Caco-2 (cell line): ENCODE measurements at places on chromosomes 16 and 17. TPM values are rescaled to one million over a fixed set of nuclear protein-coding genes. Genes with fewer than 3 reads are reported as not detected.

SDR42E2 gene
- not detected in 2 replicates for total RNA-seq

NXPH3 gene
- 1.7 and 2.0 TPM in 2 replicates for total RNA-seq

CFAP119 gene
- total RNA-seq: 4.0 and 4.5 TPM in 2 replicates

KRT33A gene
- total RNA-seq: not detected in 2 replicates

TMIGD1 gene
- not detected in 2 replicates for total RNA-seq

DNA sequence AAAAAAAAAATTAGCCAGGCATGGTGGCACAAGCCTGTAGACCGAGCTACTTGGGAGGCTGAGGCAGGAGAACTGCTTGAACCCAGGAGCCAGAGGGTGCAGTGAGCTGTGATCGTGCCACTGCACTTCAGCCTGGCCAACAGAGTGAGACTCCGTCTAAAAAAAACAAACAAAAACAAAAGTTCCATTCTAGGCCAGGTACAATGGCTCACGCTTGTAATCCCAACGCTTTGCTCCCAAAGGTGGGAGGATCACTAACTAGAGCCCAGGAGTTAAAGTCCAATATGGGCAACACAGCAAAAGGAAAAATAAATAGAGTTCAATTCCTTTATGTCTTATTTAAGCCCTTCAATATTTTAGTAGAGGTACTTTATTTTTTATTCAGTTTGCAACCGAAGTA lies 47.5 kb downstream of the CNOT1 start:
- DNase-seq: no peak

- DNase-seq: peak; percentile 77
Measured at GRCh38 chr17:48626245-48627117, at the start of gene HOXB9. TSS of gene HOXB9 (minus strand) at chr17:48626358. CDS start at chr17:48626269, 89 bp downstream.

DNA sequence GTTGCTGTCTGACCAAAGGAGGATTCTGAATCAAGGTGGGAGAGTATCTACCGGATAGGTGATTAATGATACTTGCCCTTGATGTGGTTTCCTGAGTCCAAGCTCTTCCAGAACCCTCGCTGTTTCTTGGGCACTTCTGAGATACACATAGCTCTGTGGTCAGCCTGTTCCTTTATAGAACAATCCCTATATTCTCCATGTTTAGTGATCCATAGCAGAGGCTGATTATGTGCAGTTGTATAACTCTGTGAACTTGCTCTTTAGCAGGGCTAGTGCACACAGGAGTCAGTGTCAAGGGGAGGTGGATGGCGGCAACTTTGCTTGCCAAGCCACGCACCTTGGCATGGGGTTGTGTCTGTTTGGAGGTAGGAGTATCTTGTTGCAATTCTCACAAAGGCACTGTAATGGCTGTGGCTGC lies 36.1 kb downstream of the ARL4D start:
- DNase-seq: no peak

DNA sequence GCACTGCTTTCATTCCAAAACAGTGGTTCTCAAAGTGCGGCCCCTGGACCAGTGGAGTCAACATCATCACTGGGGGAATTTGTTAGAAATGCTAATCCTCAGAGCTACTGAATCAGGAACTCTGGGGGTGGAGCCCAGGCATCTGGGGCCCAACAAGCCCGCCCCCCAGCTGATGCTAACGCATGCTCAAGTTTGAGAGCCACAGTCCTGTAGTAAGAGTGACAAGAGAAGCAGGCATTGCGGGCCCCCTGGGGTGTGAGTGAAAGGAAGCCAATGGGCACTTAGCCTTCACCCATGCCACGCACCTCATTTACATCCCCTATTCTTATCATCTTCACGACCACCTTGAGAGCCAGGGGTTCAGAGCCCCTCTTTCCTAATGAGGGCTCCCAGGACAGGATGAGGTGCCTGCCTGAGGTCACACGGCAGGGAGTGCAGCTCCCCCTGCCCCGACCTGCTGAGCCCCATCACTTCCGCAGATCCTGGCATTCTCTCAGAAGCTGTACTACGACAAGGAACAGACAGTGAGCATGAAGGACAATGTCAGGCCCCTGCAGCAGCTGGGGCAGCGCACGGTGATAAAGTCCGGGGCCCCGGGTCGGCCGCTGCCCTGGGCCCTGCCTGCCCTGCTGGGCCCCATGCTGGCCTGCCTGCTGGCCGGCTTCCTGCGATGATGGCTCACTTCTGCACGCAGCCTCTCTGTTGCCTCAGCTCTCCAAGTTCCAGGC lies 9.1 kb downstream of the CA4 start:
- no peak for DNase-seq

- peak; percentile 84 for DNase-seq
Measured at GRCh38 chr17:72466199-72466598, 345.4 kb downstream of the SOX9 start.

- no peak for DNase-seq
Measured at GRCh38 chr17:73292031-73292531, 19.7 kb downstream of the CDC42EP4 start.

- DNase-seq: no peak
Measured at GRCh38 chr16:72409423-72409822, 237.5 kb upstream of the PMFBP1 start.

DNA sequence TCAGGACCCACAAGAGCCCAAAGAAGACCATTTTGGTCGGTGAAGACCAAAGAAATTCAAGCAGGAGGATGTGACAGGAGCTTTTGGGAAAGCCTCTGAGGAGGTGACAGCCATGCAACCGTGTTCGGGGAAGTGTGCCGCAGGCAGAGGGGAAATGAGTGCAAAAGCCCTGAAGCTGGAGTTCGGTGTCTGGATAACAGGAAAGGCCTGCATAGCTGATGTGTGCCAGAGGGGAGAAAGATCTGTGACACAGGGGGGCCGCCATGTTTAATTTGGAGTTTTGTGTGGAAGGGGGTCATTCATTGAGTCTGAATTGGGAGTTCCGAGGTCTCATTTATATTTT lies 870 bp upstream of the ZC3H7A start:
- DNase-seq: no peak

DNA sequence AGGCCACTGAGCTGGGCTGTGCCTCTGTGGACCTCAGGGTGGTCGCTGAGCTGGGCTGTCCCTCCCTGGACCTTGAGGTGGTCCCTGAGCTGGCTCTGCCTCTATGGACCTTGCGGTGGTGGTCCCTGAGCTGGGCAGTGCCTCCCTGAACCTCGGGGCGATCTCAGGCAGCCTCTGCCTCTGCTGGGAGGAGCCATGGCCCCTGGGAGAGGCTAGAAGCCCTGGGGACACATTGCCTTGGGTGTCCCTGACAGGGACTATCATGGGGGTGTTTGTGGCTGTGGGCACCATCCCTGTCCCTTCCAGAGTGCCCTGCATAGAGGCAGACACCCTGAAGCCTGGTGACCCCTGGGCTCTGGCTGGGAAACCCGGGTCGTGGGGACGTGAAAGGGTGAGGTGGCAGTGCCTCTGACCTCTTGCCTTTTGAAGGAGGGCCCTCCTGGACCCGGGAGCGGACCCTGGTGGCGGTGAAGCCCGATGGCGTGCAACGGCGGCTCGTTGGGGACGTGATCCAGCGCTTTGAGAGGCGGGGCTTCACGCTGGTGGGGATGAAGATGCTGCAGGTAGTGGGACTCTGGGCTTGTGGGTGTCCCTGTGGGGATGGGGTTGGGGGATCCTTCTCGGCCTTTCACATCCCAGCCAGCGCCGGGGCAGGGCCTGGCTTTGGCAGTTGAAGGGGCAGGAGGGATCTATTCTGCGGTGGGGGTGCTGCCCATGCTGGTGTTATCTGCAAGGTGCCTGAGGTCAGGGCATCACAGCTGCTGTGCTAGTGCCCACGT lies 1.8 kb downstream of the NME4 start:
- no peak for DNase-seq

- DNase-seq: no peak
Measured at GRCh38 chr16:64993464-64993863, 128.4 kb downstream of the CDH11 start.

DNA sequence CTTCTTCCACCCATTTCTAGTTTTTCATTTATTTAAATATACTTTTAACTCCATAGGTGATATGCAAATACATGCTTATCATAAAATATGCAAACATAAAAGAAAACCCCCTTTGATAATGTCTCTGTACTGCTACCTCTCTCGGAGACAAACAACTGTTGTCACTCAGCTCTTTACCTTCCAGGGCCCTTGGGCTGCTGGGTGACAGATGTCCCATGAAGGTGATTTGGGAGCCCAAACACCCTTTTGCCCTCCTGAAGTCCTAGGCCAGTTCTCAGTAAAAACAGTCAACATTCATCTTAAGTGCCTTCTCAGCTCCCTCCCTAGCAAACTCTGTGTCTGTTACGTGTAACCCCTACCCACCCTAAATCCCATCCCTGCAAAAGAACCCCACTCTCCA lies 37.5 kb downstream of the CHD9 start:
- no peak for DNase-seq

DNA sequence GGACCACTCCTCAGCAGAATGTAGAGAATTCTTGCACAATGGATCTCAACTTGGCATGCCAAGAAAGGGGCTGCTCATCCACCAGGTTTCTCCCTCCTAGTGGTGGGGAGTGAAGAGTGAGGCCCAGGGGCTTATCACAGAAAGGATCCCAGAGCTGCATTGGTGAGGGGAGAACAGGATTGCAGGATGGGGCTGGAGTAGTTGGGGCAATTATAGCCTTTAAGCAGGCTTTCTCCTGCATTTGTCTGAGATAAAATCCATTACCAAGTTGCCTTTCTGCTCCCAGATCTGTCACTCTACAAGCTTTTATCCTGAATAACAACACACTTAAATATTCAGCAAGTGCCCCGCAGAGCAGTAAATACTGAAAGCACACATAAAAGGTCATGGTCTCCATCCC lies 130.8 kb upstream of the CES5A start:
- no peak for DNase-seq

- no peak for DNase-seq
Measured at GRCh38 chr17:79875511-79875910, 36.3 kb upstream of the CBX4 start.

- no peak for DNase-seq
Measured at GRCh38 chr16:72727565-72727964, 320.4 kb downstream of the ZFHX3 start.

DNA sequence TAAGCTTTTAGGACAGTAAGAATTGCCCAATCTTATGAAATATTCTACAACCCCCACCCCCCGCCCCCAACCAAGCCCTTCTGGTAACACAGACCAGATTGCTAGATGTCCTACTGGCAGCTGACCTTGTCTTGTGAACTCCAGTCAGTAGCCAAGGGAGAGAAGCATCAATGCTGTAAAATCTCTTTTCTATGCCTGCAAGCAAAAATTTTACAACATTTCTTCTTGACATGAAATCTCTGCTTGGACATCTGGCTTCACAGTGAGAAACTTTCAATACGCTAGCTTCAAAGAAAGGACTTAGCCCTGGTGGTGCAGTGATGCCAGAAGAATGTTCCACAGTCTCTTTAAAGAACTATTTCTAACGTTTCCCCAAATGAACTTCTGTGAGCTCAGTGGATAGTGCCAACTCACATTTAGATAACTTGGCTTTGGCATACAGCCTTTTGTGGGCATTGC lies 169.3 kb upstream of the AXIN2 start:
- no peak for DNase-seq

GRCh38 chr16:48526958-48527331 lies 83.0 kb downstream of the N4BP1 start:
- DNase-seq: no peak

- no peak for DNase-seq
Measured at GRCh38 chr16:26457882-26458281, 608.8 kb upstream of the C16orf82 start.

GRCh38 chr16:89581861-89582563 lies 6.5 kb downstream of the CPNE7 start:
- DNase-seq: no peak

DNA sequence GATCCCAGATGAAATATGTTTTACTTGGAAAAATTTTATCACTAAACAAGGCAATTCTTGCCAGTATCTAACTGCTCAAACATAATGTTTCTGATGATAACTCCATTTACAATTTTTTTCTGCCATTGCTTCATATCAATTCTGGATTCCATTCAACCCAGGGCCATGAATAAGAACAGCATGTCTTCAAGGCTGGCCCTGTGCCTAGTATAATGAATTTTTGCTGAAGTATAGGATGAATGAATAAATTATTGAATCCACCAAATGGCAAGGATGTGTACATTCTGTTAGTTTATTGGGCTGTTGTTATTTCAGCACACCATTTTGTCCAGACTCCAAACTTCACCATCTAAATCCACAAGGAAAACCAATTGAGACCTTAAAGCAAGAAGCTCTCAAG lies 414.7 kb downstream of the HS3ST3B1 start:
- no peak for DNase-seq

DNA sequence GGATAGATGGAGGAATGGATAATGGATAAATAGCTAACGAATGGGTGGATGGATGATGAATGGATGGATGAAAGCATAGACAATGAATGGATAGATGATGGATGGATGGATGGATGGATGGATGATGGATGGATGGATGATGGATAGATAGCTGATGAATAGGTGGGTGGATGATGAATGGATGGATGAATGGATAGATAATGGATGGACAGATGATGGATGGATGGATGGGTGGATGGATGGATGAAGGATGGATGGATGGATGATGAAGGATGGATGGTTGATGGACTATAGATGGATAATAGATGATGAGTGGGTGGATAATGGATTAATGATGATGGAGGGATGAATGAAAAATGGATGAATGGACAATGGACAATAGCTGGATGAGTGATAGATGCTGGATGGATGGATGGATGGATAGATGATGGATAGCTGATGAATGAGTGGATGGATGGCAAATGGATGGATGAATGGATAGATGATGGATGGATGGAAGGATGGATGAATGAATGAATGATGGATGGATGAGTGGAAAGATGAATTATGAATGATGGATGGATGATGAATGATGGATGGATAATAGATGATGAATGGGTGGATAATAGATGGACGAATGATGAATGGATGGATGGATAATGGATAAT lies 239.8 kb downstream of the KATNIP start:
- DNase-seq: no peak

GRCh38 chr17:21031756-21032396 lies 10.9 kb downstream of the USP22 start:
- DNase-seq: no peak

DNA sequence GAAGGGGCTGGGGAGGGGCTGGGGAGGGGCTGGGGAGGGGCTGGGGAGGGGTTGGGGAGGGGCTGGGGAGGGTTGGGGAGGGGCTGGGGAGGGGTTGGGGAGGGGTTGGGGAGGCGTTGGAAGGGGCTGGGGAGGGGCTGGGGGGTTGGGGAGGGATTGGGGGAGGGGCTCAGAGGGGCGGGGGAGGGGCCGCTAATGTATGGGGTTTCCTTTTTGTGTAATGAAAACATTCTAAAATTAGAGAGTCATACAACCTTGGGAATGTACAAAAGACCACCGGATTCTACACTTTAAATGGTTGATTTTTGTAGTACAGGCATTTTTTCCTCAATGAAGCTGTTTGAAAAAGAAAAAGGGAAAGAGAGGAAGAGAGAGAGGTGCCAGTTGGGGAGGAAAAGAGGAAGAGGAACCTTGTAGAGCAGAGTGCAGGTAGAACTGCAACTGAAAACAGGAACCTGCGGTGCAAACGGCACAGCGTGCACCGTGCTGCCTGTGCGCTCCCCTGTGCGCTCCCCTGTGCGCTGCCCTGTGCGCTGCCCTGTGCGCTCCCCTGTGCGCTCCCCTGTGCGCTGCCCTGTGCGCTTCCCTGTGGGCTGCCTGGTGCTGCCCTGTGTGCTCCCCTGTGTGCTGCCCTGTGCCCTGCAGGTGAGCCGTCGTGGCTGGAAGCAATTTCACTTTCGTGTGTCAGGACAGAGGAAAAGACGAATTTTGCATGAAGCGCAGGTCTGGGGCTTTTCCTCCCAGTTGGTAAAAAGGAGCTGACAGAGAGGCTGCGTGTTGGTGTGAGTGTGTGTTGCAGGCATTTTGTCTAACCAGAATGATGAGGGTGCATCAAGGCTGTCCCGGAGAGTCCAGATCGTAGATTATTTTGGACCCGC lies 40.8 kb downstream of the METRNL start:
- DNase-seq: no peak
